CD8-positive, alpha-beta memory T cell (primary cell): ENCODE measurements at places on chromosomes 3 and 15.

DNA sequence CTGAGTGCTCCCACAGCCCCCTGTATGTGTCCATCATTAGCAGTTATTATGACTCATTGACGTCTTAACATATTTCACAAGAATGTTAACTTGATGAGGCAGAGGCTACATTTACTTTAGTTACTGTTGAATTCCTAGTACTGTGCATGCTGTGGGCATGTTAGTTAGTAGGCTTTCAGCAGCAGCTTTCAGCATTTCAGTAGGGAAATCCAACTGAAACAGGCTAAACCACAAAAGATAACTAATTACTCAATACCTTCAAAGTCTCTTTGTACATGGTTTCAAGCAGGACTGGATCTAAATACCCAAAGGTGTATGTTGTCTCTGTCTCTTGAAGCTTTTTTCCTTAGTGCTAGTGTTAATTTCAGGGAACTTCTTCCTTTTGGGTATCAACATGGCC lies 229.9 kb upstream of the SUCLG2 start:
- DNase-seq = no peak

DNA sequence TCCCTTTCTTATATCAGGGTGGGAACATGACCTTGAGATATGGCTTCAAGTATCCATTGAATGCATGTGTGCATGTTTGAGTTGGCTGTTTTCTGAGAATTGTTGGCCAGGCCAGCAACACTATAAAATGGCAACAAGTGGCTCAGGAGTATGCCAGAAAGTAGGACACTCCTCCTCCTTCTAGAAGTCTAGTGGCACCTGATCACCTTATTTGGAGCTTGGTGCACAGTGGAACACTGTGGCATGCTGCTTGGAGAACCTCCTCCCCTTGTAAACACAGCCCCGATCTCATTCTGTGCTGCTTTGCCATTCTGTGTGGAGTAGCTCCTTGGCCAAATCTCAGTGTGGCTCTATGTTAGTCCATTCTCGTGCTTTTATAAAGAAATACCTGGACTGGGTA lies 114.8 kb upstream of the NDN start:
- no peak for DNase-seq

- DNase-seq = no peak
These were observed 108.8 kb downstream of the LRRK1 start for GRCh38 chr15:101027920-101028319.

- no peak for DNase-seq
These were observed 183.4 kb downstream of the NFKBIZ start for GRCh38 chr3:102032491-102033383.

DNA sequence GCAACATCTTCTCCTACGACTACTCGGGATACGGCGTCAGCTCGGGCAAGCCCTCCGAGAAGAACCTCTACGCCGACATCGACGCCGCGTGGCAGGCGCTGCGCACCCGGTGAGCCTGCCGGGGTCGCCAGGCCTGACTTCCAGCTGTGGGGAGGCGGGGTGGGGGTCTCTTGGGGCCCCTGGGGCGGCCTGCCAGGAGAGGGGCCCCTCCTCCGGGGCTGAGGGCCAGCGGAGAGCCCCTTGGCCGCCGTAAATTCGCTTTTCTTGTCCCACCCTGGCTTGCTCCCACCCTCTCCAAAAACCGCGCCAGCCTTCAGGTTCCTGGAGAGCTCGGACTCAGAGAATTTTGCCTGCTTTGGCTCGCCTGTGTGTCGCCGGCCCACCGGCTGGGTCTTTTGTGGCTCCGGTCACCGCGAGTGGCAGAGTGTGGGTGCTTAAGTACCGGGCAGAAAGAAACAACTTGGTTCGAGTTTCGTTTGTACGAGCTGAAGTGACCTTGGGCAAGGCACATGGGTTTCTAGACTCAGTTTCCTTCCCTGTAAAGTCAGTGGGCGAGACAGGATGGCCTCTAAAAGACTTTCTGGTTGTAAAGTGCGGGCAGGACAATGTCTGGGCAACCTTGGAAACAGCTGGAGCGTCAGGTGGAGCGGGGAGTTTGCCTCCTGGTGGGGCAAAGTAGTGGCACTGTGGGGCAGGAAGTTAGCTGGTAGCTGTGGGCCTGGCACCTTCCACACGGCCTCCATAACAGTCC lies 976 bp downstream of the ABHD17C start:
- DNase-seq = peak; percentile 53

GRCh38 chr3:29374226-29374625 lies 93.4 kb downstream of the RBMS3 start:
- DNase-seq = no peak

- DNase-seq = no peak
These were observed 62.6 kb upstream of the SLC2A2 start for GRCh38 chr3:171088964-171089754.

GRCh38 chr3:161161603-161162002 lies 56.5 kb upstream of the B3GALNT1 start:
- no peak for DNase-seq

DNA sequence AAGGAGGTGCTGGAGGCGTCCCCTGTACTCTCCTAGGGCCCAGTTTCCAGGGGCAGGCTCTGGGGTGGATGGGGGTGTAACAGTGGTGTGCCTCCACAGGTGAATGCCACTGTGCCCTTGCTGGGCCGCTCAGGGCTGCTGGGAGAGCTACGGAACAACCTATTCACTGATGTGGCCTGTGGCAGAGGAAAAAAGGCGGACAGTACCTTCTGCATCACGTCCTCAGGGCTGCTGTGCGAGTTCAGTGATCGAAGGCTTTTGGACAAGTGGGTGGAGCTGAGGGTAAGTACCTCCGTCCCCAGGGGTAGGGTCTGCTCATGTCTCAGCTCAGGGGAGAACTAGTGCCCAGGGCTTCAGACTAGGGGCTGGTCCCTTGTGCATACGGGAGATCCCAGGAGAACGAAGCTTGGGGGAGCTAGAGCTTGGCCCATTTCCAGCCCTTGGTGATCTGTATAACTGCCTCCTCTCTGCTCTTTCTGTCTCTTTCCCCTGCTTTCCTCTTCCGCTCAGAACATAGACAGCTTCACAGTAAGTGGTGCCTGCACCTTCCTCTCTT lies 15.0 kb upstream of the JMJD7 start:
- no peak for DNase-seq

GRCh38 chr15:72797834-72798233 lies 14.3 kb upstream of the ADPGK start:
- DNase-seq = no peak

GRCh38 chr3:151940481-151940880 lies 67.0 kb downstream of the SUCNR1 start:
- DNase-seq = no peak

DNA sequence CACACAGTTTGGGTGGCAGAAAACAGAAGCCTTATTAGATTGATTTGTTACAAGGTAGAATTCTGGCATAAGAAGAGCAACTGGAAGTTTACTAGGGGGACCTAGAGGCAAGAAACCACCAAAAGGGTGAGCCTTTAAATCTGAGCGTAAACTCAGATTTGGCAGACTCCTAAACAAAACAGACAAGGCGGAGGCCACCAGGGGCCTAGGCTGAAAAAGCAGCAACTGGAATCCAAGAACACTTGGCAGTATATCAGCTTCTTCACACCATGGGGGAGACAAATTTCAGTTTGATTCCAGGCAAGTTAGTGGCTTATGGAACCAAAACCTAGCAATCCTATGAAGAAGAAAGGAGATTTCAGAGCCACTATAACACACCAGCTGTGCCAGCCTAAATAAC lies 220.0 kb downstream of the C3orf38 start:
- DNase-seq = no peak

DNA sequence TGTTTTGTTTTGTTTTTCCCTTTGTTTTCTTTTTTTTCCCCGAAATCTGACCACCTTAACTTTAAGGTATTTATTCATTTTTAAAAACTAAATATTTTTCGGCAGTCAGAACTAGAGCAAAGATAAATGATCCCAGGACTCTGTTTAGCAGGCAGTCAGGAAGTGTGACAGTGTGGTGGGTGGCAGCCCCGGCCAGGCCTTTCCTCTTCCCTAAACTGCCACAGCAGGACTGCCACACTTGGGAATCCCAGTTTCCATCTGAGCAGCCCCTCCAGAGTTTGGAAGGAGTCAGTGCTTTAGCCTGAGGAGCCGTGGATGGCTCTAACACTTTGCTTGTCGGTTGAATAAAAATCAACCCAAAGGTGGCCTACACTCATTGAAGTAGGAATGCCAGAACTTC lies 6.9 kb downstream of the CCRL2 start:
- DNase-seq = no peak

DNA sequence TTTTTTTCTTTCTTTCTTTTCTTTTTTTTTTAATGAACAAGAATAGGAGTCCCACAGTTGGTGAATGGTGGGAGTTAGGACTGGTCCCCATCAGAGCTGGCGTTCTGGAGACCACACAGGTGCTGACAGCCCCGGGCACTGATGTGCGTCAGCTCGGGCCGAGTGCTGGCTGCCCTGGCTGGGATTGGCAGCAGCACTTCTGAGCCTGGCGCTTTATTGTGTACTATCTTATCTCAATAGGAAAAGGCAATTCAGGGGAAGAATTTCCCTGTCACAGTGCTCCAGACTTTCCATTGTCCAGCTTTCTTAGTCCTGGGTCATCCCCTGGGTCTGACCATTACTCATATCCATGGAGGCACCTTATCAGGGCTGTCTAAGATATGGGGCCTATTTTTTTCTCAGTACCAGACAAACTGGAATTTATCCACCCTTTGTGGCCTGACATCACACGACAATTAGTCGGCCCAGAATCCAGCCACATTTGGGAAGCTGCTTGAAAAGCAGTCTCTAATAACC lies 54.1 kb downstream of the TMEM44 start:
- no peak for DNase-seq

DNA sequence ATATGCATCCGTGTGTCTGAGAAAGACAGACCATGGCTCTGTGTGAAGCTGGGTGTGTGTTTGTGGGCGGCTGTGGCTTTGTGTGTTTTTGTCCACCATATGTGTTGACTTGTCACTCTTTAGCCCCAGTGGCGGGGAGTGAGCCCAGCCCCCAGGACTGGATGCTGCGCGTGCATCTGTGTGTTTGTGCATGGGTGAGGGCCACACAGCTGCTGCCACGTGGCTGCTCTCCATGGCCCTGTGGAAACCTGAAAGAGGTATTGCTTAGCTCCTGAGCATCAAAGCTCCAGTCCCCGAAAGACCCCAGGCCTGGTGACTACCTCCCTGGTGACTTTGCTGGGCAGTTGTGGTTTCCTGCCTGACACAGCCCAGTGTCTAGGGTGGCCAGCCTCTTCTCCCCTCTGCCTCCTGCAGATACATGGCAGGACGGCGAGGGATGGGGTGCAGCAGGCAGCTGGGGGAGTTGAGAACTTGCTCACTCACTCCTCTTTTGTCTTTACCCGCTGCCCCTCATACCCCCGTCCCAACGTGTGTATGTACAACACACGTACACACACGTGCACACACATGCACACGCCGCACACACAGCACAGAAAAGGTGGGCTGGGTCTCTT lies 6.5 kb downstream of the EPHB3 start:
- no peak for DNase-seq

DNA sequence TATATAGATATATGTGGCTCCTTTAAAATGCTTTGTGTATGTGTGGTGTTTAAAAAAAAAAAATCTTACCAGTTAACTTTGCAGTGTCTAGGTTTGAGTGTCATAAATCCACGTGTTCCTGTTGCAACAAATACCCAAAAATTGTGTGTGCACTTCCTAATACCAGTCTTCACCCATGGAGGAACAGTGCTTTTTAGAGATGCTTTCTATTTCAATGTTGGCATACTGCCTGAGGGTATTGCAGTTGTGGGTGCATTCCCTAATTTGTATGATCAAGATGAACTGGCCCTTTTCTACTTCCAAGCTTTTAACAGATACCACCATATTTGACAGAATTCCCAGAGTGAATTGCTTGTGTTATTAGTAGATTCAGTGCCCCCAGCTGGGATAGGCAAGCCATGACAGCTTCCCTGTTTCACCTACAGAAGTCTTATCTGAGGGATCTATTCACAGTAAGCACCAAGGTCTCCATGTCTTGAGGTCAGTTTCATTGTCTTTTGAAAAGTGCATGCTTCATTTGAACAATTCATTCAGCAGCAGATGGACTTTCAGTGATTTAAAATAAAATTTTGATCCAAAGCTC lies 68.9 kb upstream of the GOLGA6B start:
- DNase-seq = no peak

DNA sequence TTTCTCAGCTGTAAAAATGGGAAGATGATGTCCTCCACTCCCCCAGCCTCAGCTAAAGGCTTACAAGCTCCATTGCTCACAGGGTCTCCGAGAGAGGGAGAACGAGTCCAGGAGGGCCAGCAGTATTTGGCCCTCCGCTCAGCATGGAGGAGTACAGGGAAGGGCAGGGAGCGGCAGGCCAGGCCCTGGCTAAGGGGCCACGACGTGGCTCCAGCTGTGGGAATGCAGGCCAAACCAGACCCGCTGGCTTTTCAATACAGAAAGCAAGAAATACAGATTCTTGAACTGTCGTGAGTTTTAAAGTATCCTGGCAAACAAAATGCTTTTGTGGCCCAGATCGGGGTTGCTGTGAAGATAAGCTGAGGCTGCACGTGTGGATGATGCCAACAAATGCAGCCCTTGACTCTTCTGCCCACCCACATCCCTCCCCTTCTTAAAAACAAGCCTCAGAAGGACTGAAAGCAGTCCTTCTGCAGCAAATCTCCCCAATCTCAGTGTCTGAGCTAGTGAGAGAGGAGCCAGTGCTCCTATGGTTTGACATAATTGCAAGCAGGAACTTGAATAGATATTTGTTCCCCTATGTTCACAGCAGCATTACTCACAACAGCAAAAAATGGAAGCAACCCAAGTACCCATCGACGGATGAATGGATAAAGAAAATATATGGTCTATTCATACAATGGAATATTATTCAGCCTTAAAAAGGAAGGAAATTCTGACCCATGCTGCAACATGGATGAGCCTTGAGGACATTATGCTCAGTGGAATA lies 18.5 kb upstream of the FBLN2 start:
- no peak for DNase-seq

DNA sequence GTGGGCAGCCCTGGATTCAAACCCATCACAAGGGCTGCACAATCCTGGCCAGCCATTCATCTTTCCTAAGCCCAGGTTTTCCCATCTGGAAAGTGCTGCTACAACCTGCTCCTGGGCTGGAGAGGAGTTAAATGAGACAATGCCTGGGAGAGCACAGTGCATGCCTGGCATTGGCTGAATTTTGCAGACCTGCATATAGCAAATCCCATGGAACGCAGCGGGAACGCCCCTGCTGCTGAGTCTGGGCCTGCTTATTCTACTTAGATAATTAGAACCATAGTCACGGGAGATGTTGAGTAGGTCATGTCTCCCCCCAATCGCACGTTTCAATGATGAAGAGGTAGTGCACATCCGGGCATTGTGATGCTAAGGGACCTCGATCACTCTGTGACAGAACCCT lies 46.6 kb downstream of the ABTB1 start:
- DNase-seq = no peak

- no peak for DNase-seq
These were observed 142.4 kb downstream of the FAM43A start for GRCh38 chr3:194828116-194828515.
